Activated gamma-delta T cell treated with Interleukin-2 at 50 U/mL for 16 hours (primary cell): ENCODE measurements at places on chromosomes 16 and 17.

- DNase-seq, result no peak
Observed at GRCh38 chr16:12680531-12680930, 123.2 kb downstream of the CPPED1 start.

DNA sequence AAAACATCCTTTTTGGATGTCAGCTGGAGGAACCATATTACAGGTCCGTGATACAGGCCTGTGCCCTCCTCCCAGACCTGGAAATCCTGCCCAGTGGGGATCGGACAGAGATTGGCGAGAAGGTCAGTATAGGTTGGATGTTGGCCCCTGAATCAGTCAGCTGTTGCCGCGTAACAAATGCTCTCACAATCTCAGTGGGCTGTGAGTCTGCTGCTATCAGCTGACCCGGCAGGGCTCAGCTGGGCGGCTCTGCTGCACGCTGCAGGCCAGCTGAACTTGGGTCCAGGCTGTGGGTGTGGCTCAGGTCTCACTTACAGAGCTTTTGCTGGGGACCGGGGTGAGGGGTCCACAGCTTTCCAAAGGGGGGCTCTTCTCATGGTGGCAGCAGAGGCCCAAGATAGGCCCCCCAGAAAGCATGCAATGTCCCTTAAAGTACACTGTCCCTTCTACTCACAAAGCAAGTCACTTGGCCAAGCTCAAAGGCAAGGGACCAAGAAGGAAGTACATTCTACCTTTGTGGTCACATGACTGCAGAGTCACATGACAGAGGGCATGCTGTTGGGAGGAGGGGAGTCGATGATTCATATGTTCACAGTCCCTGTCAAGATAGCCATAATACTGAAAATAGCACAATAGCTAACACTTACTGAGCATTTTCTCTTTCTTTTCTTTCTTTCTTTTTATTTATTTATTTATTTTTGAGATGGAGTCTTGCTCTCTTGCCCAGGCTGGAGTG lies 134.2 kb downstream of the ABCC1 start:
- no peak for DNase-seq

GRCh38 chr17:12618557-12618956 lies 47.1 kb upstream of the MYOCD start:
- DNase-seq, result no peak

DNA sequence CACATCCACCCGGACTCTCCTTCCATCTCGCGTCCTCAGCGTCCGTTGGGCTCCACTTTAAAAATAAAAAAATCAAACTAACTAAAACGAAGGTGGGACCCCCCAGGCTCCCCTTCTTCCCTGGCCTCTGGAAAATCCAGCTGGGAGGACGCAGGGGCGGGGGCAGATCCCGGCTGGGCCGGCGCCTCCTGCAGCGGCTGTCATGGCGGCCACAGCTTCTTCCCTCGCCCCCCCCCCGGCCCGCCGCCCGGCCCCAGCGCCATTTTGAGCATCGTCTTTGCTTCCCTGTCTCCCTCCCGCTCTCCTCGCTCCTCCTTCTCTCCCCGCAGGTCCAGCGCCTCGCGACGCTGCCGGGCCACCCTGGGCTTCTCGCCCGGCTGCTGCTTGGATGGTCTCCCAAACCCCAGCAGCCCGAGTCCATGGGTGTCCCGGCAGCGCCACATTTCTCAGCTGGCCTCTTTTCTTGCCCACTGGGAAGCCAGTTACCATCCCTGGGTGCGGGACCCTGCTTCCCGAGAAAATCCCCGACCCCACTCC lies 3.3 kb downstream of the HOXB2 start:
- DNase-seq, result peak; percentile 22

DNA sequence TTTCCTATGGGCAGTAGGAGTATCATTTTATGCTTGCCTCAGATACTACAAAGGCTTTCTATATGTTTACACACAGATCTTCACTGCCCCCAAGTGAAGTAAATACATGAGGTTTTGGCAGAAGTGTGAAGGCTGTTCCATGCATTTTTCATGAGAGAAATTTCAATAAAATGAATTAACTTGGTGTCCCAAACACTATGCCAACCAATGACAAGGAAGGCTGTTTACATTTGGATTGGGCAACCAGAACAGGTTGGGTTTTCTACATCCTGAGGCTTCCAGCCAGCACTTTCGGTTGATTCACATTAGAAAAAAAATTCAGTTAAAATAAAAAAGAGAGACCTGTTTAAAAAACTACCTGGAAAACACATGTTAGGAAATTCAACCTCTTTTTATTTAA lies 625.4 kb downstream of the KCNJ2 start:
- no peak for DNase-seq

DNA sequence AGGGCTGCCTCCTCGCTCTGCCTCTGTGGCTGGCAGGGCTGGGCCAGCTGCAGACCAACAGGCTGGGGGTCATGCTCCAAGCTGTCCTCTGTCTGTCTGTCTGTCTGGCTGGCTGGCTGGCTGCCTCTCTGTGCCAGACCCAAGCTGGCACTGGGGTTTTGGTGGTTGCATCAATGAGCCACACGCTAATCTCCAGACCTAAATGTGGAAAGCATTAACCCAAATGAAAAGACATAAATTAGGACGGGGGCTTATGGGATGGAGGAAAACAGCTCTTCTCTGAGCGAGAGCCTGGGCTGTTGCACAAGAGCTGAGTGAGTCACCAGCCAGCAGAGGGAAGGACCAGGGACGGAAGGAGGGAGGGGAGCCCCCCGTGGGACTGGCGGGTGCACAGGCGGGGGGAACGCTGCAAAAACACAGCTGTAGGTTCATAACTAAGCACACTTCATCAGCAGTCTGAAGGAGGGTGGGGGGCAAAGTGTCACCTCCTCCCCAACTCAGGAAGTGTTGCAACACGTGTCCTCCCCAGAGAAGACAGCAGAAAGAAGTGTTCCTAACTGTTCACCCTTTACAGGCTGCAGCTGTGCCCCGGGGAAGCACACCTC lies 83.4 kb downstream of the GAS7 start:
- peak; percentile 91 for DNase-seq

DNA sequence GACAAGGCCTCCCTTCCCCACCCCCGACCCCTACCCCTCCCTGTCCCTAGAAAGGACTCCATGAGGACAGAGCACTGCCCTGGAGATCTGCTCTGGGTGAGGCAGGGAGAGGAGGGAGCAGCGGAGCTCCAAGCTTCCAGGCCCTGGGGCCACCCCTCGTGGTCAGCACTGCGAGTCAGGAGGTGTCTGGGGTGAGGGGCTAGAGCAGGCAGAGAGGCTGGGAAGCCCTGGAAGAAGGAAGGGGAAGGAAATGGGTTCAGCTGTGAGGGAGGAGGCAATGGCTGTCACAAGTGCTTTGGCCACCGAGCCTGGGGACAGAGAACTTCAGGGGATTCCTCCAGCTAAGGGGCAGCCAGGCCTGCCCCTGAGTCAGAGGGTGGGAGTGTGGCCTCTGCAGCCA lies 28.2 kb upstream of the DNAI2 start:
- no peak for DNase-seq

- DNase-seq, result no peak
Observed at GRCh38 chr16:30457256-30457655, 11.6 kb upstream of the SEPHS2 start.

DNA sequence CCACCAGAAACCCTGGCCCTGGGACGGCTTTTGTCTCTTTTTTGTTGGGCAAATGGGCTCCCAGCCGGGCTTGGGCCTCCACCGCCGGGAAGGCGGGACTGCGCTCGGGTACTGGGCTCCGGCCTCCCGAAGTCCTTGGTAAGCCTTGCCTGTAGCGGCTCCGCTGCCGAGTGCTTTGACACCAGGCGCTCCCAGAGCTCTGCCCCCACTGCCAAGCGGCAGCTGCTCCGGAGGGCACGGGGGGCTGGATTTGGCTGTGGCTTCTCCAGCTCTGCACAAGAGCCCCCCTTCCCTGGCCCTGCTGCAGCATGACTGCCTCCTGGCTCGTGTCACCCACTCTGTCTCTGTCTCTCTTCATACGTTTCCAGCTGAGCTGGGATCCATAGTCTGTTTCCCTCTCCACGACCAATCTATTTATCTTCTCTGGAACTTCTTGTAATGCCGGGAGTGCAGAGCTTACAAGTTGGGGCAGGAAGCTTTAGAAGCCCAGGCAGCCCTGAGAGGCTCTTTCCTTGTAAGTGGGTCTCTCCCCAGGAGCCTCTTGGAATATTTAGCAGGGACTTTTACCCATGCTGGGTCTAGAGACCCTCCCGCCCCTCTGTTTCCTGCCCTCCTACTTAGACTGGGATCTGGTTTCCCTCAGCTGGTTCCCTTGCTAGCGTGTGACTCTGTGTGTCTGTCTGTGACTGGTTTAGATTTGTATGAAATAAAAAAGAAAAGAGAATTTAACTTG lies 246.9 kb upstream of the GSE1 start:
- DNase-seq, result no peak

GRCh38 chr16:27907457-27907972 lies 156.0 kb downstream of the GSG1L start:
- DNase-seq, result no peak

DNA sequence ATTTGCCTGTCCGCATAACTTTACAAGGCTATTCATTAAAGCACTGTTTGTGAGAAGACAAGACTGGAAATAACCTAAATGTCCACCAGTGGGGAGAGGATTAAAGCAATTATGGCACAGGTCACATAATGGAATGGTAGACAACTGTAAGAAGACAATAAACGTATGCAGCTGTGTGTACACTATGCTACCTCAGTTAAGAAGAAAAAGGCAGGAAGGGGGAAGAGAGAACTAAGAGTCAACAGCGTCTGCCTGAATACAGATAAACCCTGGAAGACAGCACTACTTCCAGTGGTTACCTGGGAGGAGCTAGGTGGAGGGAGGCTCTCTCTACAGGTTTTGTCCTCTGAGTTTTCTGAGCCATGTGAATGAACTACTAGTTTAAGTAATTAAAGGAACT lies 15.3 kb downstream of the CREBBP start:
- no peak for DNase-seq

- no peak for DNase-seq
Observed at GRCh38 chr17:8703001-8703400, 41.6 kb downstream of the CCDC42 start.

DNA sequence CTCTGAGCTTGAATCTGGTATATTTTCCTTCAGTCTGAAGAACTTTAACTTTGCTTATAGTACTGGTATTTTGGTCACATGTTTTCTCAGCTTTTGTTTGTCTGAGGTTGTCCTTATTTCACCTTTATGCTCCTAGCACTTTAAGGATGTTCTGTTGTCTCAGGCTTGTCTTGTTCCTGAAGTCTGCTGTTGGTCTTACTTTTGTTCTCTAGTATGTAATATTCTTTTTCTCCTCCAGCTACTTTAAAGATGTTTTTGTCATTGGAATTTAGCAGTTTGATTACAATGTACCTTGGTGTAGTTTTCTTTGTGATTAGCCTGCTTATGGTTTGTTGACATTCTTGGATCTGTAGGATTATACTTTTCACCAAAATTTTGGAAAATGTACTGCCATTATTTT lies 23.6 kb downstream of the RPTOR start:
- DNase-seq, result no peak

- DNase-seq, result no peak
Observed at GRCh38 chr17:81346908-81347349, 48.3 kb upstream of the BAHCC1 start.

DNA sequence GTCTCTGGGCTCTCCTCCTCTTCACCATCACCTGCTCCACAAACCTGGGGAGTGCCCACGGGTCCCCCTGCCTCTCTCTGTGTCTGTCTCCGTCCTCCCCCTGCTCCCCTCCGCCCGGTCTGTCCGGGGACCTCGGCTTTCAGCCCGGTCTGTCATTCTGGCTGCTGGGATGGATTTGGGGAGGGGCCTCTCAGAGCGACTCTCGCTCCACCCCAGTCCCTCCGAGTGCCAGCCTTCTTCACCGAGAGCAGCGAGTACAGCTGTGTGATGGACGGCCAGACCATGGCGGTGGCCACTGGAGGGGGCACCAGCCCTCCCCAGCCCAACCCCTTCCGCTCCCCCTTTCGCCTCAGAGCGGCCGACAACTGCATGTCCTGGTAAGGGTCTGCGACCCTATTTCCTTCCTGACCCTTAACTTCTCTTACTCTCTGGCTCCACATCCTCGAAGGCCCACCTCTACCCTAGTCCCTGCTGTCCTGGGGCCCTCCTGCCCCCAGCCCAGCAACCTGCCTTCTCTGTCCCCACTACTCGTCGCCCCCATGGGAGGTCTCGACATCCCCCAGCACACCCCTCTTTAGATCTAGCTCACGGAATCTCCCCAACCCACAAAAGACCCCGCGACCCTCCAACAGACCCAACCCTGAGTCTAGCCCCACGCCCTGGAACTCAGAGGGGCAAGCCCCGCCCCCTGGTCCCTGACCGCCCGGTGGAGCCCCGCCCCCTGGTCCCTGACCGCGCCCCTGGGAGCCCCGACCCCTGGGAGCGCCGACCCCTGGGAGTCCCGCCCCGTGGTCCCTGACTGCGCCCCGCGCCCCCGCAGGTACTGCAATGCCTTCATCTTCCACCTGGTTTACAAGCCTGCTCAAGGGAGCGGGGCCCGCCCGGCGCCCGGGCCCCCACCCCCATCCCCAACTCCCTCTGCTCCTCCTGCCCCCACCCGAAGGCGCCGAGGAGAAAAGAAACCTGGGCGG lies 5.6 kb upstream of the CXCL16 start:
- DNase-seq, result no peak

DNA sequence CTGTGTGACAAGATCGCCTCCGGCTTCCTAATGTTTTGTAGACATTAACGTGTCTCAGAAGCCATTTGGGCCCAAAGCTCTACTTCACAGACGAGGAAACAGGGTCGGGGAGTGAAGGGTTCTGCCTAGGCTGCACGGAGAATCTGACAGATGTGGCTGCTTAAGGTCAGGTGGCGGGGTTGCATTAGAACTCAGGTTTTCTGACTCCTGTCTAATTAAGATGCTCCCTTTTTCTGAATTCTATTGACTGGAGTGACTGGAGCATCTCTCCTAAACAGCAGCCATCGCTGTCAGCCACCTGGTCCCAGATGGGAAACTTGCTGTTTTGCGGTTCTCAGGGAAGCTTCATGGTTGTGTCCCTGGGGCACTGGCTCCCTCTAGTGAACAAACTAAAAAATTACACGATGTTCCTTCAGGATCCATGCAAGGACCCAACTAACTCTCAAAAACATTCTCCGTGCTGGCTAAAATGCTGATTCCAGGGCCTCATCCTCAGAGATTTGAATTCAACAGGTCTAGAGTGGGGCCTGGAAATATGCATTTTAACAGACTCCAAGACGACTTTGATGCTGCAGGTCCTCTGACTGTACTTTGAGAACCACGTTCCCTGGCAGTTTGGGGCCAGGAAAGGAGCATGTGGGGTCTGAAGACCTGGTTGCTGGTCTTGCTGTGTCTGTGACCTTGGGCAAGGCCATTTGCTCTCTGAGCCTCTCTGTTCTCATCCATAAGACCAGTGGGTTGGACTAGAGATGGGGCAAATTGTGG lies 117.4 kb downstream of the IRF8 start:
- peak; percentile 26 for DNase-seq
